Activated T-cell treated with anti-CD3 and anti-CD28 coated beads for 24 hours (primary cell): ENCODE measurements at places on chromosomes 6 and 20.

DNA sequence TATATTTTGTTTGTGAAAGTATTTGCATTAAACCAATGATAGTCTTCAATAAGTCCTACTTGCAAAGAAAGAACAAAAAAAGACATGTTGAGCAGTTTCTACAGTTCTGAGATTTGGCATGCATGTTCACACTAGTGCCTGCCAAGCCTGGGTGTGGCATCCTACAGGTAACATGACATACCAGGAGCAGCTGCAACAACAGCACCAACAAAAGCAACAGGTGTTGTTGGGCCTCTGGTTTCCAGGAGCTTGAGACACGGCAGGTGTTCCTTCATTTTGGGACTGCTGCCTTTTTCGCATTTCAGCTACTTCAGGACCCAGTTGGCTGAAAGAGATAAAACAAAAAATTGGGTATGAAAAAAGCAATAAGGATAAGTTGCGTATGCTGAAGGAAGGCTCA, 41.2 kb upstream of the MTRF1L start:
- DNase-seq: no peak

GRCh38 chr6:85470023-85470410, 20.1 kb downstream of the NT5E start:
- DNase-seq: no peak

GRCh38 chr6:105352037-105352617, 50.8 kb downstream of the PREP start:
- DNase-seq: no peak

DNA sequence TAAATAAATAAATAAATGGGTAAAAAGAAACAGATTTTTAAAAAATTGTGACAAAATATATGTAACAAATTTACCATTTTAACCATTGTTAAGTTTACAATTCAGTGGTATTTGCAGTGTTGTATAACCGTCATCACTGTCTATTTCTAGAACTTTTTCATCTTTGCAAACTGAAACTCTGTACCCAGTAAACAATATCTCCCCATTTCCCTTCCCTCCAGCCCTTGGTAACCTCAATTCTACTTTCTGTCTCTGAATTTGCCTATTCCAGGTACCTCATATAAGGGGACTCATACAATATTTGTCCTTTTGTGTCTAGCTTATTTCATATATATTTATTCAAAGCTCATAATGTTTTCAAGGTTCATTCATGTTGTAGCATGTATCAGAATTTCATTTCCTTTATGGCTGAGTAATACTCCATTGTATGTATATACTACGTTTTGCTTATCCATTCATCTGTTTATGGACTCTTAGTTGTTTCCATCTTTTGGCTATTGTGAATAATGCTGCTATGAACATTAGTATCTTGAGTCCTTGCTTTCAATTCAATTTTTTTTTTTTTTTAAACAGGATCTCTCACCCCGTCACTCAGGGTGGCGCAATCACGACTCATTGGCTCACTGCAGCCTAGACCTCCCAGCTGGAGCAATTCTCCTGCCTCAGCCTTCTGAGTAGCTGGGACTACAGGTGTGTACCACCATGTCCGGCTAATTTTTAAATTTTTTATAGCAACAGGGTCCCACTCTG, 8.9 kb downstream of the MANBAL start:
- DNase-seq: no peak

- DNase-seq: no peak
These were observed 18.0 kb downstream of the ATP9A start for GRCh38 chr20:51750037-51750769.

DNA sequence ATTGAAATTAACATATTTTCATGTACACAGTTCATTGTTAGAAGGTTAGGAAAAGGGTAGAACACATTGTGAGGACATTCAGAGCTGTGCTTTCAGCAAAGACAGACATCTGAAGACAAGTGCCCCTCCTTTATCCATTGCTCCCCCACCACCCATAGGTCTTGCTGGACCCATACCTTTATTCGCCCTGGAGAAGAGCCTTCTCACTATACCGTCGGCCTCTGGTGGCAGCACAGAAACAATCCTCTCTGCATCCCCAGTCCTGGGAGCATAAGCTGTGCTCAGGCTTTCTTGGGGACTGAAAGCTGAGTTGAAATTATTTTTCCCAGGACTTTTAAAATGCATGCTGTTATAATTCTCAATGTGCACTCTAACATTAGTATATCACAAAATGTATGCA, 372.3 kb downstream of the EPHA7 start:
- DNase-seq: no peak
